ENCODE measurements at places on chromosomes 2 and 18.

DNA sequence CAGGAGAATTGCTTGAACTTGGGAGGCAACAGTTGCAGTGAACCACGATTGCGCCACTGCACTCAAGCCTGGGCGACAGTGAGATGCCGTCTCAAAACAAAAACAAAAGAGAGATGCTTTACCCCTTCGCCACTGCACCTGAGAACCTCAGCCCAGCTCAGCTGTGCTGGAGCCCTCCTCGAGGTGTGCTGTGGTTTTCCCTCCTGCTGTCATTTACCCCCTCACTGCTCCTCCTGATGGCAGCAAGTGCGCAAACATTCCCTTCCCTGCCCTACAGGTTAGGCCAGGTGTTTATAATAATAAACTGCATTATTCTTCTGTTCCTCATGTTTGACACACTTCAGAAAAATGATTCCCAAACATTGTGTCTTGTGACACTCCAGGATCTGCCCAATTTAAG, 8.4 kb downstream of the FBXO36 start:
- DNase-seq: no peak

DNA sequence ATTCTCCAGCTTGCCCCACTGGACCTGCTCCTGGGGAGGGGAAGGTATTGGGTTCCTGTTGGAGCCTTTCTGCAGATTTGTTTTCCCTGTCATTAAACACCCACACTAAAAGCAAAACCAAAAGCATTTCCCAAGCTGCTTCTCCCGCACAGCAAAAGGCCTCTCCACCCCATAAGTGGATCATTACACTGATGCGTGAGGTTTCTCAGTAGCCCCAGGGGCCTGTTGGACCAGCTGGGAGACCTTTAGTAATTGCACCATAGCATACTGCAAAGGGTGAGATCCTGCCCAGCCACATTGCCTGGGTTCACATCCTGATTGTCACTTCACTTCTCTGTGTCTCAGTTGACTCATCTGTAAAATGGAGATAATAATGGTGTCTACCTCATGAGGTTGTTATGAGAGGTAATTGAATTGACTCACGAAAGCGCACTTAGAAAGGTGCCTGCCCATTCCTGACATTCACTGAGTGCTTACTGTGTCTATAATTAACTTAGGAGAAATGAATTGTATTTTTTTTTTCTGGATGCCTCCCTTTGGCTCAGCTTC, 43.9 kb downstream of the TOGARAM2 start:
- no peak for DNase-seq

DNA sequence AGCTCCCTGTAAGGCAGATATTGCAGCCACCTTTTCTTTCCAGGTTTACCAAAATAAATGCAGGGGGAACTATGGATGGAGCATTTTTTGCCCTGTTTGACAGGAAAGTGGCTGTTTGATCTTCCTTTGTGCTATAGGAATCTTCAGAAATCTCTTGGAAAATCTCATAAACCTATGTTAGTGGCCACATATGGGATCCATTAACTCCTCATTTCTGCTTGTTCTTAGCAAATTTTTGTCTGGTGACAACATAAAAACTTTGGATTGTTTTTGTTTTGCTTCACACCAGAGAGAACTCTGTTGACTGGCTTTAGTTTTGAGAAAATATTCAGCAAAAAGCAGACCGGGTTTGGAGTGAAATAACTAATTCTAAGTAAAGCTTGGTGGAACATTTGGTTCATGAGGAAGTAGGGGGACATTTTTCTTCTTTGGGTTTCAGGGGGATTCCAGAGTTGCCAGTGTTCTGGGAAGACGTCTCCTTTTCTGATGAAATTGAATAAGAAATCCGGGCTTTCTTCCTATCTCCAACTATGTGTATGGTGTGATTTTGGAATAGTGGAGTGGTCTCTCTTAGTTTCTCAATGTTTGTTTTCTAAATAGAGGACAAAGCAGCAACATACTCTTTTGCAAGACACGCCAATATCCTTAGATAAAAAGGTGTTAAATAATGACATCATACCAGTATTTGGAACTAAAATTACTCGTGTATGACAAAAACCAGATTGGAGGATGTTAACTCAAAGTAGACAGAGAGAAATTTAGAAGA, 174.4 kb downstream of the ICOS start:
- DNase-seq: peak; percentile 70

DNA sequence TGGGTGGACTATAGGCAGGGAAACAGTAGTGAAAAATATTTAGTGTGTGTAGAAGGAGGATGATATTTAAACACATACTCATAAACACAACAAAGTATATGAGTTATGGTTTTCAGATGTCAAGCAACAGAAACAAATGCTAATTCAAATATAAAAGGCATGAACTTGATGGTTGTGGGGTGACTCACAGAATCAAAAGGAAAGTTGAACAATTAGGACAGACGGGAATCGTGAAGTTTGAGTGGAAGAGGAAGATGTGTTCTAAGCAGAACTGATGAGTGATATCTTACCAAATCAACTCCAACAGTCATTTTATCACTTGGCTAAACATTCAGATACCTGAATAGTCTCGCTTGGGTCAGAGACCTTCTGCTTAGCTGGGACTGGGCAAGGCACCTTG, 53.6 kb upstream of the ITGA6 start:
- peak; percentile 60 for DNase-seq

DNA sequence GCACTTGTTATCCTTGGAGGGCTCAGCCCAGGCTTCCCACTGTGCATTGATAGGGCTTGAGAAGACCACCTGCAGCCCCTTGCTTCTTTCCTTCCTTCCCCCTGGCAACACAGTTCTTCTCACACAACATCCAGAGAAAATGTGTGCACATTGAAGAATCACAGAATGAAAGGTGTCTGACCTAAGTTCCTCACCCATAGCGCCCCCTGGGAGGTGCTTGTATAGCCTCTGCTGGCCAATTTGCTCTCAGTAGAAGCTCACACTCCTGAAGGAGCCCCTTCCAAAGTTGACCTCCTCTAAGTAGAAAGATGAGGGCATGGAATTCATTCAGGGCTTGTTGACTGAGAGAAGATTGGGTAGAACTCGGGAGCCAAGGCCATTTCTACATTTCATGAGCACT, 758.4 kb upstream of the KLHL29 start:
- no peak for DNase-seq

- DNase-seq: no peak
Measured at GRCh38 chr18:50848061-50848551, 28.3 kb upstream of the MRO start.

GRCh38 chr2:205540036-205540435, 142.3 kb upstream of the NRP2 start:
- no peak for DNase-seq

GRCh38 chr18:66534110-66534509, 69.8 kb downstream of the CDH19 start:
- no peak for DNase-seq

- no peak for DNase-seq
Measured at GRCh38 chr2:236366397-236366796, 102.2 kb upstream of the ASB18 start.

- no peak for DNase-seq
Measured at GRCh38 chr2:55729136-55729685, 35.6 kb upstream of the PNPT1 start.

DNA sequence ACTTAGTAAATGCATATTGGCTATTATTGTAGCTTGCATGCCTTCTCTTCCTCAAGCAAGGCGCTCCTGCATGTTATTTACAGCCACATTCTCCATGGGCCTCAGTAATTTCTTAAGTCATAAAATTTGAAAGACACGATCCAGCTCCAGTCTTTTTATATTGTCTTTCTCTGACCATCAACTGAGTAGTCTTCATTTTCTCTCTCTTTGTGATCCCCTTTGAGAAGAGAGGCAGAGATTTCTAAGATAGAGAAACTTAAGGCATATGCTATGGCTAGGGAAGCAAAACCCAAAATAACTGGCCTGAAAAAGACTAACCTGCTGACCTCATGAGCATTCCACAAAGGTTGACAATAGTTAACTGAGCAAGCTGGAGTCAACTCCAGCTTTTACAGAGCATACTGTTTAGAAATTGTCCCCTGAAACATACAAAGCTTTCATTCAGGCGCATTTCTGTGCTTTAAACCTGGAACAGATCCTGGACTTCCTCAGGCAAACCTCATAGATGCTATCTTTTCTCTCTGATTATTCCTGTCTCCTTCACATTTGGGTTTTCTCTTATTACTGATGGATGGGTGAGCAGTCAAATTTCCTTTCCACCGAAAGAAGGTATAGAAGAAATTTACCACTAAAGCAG, 4.6 kb downstream of the DPP4 start:
- DNase-seq: no peak

- no peak for DNase-seq
Measured at GRCh38 chr18:7815787-7816186, 248.7 kb downstream of the PTPRM start.

DNA sequence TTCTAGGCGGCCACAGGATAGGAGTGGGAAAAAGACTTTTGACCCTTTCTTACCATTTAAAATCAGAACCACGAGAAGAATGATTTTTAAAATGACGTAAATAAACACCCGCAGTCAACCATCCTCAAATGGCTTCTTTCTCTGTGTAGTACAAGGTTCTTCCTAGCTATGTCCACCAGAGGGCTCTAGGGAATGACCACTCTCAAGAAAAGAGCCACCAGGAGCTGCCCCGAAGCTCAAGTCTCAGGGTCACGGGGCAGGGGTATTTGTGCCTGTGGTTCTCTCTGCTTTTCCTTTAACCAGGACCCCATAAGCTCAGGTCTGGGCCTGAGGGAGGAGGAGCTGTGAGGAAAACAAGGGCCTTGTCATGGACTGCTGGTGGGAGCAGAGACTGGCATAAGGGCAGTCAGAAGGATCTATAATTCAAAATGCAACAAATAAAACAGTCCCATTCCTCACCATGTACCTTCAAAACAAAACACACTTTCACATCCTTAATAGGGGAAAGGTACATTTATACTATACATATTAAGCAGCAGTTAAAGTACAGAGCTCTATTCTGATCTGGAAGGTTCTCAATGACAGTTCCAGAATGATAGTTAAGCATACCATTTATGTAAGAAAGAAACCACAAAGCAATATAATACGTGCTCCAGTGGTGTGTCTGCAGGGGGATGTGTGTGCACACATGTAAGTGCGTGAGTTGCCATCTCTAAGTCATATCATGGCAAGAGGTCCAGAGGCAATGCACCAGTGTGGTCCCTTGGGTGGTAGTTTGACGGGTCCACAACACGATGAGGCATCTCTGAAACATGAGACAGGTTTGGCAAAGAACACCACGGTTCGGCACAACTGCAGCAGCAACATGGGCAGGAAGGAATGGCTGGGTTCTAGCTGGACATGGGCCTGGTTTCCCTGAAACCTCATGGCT, 18.6 kb downstream of the LYPD1 start:
- peak; percentile 66 for DNase-seq

- no peak for DNase-seq
Measured at GRCh38 chr2:158142568-158143332, 41.1 kb downstream of the UPP2 start.

DNA sequence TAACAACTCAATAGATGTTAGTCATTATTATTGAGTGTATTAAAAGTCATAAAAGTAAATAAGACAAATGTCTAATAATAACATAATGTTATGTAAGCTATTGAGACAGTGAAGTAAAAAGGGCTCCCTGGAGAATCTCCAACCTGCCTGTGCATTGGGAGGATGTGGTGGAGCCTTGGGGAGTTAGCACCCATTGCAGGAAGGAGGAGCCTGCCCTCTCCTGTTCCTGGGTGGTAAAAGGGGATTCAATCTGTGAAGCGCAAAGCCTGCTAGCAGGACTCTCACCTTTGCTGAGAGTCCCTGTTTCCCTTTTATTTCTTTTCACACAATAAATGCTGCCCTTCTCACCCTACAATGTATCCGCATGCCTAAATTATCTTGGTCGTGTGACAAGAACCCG, 206.1 kb downstream of the RAB3GAP1 start:
- DNase-seq: no peak

DNA sequence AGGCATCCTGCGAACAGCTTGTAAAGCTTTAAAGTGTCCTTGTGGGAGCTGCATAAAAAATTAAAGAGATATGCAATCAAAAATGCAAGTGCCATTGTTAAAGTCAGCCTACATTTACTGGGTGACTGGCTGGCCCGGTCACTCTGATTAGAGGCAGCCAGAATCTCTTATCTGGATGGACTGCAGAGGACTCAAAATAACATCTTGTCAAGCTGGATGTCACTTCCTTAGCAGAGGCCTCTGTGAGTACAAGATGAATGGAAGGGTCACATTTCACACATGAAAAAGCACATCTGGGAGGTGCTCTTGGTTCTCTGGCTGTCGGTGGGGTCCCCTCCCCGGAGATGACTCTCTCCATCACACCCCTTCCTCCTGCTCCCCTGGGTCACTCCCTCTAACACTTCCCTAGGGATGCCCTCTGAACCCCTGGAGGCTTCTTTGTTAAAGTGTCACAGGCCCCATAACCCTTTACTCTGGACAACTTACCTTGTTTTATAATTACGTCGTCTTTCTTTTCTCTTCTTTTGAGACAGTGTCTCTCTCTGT, 122.1 kb downstream of the SH3BP4 start:
- DNase-seq: no peak

GRCh38 chr2:230678451-230678850, 34.2 kb upstream of the CAB39 start:
- DNase-seq: no peak

- no peak for DNase-seq
Measured at GRCh38 chr2:89797320-89798038, 1106.0 kb downstream of the RPIA start.

- no peak for DNase-seq
Measured at GRCh38 chr2:210961249-210961648, 404.9 kb downstream of the CPS1 start.

- DNase-seq: no peak
Measured at GRCh38 chr2:75870651-75871137, 160.0 kb upstream of the GCFC2 start.

GRCh38 chr2:236872981-236873380, 212.7 kb upstream of the COPS8 start:
- DNase-seq: no peak

- DNase-seq: no peak
Measured at GRCh38 chr2:218816561-218817011, 15.0 kb downstream of the PRKAG3 start.

DNA sequence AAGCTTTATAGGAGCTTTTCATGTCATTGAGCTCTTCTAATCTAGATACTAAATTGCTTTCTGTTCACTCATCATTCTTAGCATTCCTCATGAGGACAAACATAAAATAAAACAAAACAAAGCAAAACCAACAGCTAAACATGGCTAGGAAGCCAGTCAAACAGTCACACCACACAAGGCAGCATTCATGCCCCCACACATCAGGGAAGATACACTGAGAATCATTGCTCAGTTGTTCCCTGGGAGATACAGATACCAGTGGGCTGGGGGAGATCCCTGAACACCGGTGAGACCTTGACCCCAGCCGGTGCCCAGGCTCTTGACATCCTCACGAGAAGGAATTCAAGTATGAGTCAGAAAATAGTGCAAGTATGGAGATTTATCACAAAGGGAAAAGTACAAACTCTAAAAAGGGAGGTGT, 177.9 kb upstream of the ARL4C start:
- peak; percentile 89 for DNase-seq

DNA sequence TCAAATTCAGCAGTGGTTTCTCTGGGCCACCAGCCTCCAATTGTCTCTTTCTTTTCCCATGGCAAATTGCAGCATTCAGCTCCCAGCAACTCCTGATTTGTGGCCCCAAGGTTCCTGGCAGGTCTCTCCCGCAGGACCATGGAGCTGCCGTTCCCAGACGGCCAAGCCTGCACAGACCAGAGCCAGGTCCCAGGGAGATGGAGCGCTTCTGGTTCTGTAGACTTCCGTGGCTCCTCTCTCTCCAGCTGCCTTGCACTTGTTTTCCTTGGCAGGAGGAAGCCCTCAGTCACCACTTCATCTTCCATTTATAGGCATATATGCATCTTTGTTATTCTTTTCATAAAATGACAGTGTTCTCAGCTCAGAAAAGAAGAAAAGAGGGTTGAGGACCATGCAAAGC, 21.7 kb downstream of the TNP1 start:
- DNase-seq: no peak
